ENCODE measurements at places on chromosomes 1 and 21. TPM values are rescaled to one million over a fixed set of nuclear protein-coding genes. Genes with fewer than 3 reads are reported as not detected.

Gene CA6
- total RNA-seq: not detected

Gene SLC6A17
- total RNA-seq: under 0.01 TPM

Gene SPATA17
- total RNA-seq: 0.98 TPM

Gene PGM1
- total RNA-seq: 50.2 TPM

Gene TMPRSS15
- not detected for total RNA-seq

Gene RNF19B
- 7.7 TPM for total RNA-seq

Gene ARV1
- total RNA-seq: 10.4 TPM

Gene SYCP1
- not detected for total RNA-seq

Measured in subcutaneous preadipocyte (primary cell).